ENCODE measurements at places on chromosomes 5 and 9.
A peak's percentile ranks its signal among the peaks of the same experiment; 100 is the strongest.

GRCh38 chr5:51385216-51385615 is 2.0 kb downstream of the ISL1 start:
- no peak for DNase-seq

GRCh38 chr5:97142521-97143254 is at the start of gene LIX1:
Gene LIX1 (minus strand): TSS chr5:97142611. CDS start chr5:97142576, 35 bp downstream.
- peak; percentile 67 for DNase-seq

DNA sequence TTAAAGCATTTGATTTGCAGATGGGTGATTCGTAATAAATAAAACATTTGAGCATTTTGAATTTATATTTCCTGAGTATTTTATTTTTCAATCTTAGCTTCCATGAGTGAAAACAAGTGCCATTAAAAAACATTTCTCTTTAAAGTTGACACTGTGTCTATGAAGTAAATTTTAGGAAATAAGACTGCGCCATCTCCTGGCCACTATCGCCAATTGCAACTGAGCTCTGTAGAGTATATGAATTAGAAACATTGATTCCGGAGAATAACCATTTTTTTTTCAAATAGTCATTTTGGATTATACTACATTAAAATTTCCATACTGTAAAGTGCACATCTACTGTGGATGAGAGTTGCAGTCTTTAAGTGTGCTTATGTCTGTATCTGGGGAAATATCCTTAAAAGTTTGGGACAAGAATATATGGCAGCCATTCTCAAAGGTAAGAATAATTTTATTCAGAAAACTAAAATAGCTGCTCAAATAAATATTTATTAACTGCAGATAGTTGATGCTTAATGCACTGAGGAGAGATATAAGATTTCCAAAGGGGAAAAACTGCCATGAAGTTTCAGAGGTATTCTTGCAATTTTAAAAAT is 5.9 kb downstream of the DMRTA1 start:
- DNase-seq, result peak; percentile 68

DNA sequence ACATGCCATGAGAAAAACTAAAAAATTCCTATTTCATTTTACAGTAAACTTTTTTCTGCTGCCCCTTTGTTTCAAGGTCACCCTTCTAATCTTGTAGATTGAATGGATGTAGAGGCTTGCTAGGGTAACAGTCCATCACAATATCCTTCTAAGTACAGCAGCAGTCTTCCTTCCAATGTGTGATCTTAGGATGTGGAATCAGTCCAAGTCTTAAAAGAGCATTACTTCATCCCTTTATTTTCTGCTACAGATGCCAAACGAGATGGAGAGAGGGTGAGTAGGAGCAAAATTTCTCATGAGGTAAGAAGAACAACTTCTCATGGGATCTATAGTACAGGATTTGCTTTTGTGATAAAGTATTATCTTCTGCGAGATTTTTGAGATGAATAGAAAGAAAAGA is 704 bp upstream of the IL33 start:
- DNase-seq, result no peak

GRCh38 chr5:141917760-141918159 is 5.9 kb upstream of the DELE1 start:
- no peak for DNase-seq

- DNase-seq, result no peak
Measured at GRCh38 chr5:179504191-179504590, 46.2 kb upstream of the RUFY1 start.

GRCh38 chr5:110053824-110054223 is 364.1 kb downstream of the MAN2A1 start:
- no peak for DNase-seq

GRCh38 chr5:124459984-124460383 is 286.5 kb downstream of the ZNF608 start:
- no peak for DNase-seq

DNA sequence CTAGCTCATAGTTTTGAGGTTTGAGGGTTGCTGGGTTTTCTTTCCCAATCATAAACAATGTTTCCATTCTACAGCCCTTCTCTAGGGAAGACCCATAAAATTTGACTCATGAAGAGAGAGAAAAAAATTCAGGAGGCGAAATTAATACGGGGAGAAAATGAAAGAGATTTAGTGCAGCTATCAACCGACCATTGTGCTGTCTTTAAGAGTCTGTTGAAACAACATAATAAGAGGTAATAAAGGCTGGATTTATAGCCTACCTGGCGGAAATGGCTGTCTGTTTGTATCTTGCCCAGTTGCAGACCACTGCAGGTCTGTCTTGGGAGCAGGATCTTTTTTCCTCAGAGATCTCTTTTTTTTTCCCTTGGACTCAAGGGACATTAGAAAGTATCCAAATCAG is 66.9 kb downstream of the TLR4 start:
- no peak for DNase-seq

GRCh38 chr5:87900419-87900818 is 368.2 kb downstream of the TMEM161B start:
- DNase-seq, result no peak

GRCh38 chr9:73157811-73158210 is 6.1 kb downstream of the ANXA1 start:
- no peak for DNase-seq

- DNase-seq, result peak; percentile 45
Measured at GRCh38 chr5:98839469-98840383, 66.3 kb downstream of the RGMB start.

- DNase-seq, result peak; percentile 11
Measured at GRCh38 chr9:124450241-124450924, at the start of gene ADGRD2. Gene ADGRD2 (plus strand): TSS chr9:124450451. CDS start chr9:124451667, 1,216 bp downstream.

- no peak for DNase-seq
Measured at GRCh38 chr5:173001229-173001841, 17.8 kb downstream of the ATP6V0E1 start.

DNA sequence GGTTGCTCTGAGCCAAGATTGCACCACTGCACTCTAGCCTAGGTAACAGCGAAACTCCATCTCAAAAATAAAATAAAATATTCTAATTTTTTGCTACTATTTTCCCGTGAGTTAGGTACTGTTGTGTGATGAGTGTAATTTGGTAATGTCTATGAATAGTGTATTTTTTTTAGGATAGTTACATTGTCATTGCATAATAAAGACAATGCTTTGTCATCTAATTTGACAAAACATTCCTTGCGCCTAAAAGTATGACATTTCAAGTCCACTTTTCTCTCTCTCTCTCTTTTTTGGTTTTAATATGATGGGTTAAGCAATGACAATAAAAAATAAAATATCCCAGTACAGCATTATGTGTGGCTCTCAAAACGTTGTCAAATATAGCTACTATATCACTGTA is 29.3 kb downstream of the UBE2R2 start:
- no peak for DNase-seq

GRCh38 chr9:109708451-109708945 is 71.5 kb upstream of the PALM2AKAP2 start:
- no peak for DNase-seq

- no peak for DNase-seq
Measured at GRCh38 chr5:160850421-160850820, 1.6 kb downstream of the ATP10B start.

GRCh38 chr9:9079473-9079872 is 1279.9 kb upstream of the DMAC1 start:
- no peak for DNase-seq

DNA sequence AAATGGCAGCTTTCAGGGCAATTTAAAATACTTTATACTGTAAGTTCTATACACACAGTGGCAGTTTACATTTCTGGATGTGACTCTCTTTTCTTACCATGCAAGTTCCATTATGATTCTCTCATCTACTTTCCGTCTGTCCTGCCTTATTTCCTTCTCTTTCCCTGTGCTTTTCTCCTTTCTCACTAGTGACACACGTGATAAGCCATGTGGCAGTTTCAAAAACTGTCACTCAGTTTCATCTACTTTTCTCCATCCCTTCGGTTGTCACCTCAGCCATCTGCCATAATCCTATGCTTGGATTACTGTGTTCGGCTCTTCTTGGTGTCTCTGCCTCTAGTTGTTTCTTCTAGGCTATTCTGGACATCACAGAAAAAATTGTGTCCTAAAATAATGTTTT is 46.8 kb upstream of the ATG10 start:
- no peak for DNase-seq

DNA sequence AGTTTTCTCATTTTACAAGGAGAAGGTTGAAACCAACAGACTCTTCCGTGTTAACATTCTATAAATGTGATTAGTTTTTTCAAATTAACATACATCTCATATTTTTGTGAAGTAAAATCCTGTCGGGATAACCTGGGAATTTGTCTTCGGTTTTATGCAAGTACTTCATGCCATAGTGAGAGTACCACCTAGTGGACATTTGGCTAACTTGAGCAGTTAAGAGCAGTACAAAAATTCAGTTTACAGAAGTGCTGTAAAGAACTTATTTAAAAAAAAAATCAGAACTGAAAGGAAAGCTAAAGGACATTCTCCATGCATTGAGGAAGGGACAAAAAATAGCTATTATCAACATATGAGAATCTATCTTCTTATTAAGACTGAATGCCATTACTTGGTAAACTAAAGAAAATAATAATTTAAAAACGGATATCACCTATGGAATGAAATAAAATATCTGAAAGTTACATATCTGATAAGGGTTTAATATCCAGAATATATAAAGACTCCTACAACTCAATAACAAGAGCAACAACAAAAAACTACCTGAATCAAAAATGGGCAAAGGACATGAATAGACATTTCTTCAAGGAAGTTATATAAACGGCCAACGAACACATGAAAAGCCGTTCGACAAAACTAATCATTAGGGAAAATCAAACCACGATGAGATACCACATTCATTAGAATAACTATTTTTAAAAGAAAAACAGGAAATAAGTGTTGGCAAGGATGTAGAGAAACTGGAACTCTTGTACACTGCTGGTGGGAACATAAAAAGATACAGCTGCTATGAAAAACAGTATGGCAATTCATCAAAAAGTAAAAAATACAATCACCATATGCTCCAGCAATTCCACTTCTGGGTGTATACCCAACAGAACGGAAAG is 117.0 kb upstream of the GNA14 start:
- peak; percentile 65 for DNase-seq

DNA sequence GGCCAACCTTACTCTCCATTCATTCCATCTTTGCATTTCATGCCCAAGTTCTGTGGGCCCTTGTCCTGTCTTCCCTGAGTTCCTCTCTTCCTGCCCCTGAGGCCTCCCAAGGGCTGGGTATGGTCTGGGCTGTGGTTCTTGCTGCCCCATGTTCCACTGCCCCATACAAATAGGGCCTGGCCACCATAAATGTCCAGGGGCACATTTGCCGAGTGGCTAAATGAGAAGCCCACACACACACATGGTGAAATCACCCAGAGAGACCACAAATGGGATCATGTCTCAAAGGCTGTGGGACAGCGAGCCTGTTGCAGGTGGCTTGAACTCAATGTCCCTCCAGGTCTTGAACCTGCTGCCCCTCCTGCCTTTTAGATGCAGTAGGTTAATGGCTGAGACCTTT is 1.2 kb downstream of the TIFAB start:
- no peak for DNase-seq

- no peak for DNase-seq
Measured at GRCh38 chr9:37531699-37532098, 44.5 kb downstream of the FBXO10 start.

DNA sequence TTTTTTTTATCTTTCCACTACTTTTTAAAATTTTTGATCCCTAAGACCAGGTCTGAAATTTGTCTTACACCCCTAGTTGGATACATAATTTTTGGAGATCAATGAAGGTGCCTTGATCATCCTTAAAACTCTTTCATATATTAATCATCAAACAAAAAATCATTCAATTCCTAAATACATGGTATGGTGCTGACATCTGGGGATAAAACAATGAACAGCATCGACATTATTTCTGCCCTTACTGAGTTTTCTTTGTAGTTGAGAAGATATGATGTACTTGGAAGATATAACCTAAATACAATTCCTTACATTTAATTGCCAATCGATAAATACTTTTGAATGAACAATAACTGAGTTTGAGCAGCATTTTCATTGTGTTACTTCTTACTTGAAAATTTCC is 18.3 kb downstream of the SPINK9 start:
- DNase-seq, result no peak

- no peak for DNase-seq
Measured at GRCh38 chr5:32501071-32502002, 56.8 kb upstream of the ZFR start.

GRCh38 chr5:172758077-172758833 is 12.7 kb downstream of the DUSP1 start:
- peak; percentile 97 for DNase-seq

DNA sequence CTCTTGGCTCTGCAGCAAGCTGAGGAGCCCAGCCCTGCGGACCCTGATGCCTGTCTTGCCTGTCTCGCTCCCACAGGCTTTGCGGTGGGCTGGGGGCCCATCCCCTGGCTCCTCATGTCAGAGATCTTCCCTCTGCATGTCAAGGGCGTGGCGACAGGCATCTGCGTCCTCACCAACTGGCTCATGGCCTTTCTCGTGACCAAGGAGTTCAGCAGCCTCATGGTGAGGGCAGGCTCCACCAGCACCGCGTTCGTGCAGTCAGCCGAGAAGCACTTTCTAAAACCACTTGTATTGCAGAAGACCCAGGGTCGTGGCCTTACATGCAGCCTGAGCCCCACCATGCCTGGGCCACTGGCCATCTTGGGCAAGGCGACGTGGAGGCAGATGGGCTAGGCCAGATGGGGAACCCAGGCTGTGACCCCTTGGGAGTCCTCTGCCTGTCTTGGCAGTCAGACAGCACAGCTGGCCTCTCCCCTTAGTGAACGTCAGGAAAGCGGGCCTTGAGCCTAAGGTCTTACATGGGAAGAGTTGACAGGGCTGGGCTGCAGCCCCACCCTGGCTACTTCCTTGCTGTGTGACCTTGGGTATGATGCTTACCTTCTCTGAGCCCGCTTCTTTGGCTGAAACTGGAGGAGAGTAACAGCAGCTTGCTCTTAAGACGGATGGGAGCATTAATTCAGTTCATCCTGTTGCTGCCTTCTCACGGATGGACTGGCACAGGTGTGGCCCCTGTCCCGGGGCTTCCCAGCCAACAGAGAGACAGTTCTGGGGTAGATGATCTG is 8.6 kb downstream of the SLC2A8 start:
- DNase-seq, result no peak

GRCh38 chr5:154278186-154278585 is 87.7 kb downstream of the GALNT10 start:
- no peak for DNase-seq

DNA sequence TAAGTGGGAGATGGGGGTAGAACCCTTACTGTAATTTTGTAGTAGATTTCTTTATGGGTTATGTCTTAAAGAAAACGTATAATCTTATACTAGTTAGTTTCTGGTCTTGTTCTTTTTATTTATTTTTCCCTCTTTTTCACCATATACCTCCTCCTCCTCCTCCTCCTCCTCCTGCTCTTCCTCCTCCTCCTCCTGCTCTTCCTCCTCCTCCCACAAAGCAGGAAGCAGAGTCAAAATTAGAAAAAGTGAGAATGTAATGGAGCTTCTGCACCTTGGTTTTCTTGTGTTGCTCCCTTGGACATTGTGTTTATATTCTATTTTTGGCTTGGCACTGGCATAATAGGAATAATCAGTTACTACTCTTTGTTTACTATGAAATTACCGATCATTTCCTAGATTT is 4.5 kb downstream of the MACIR start:
- no peak for DNase-seq

- DNase-seq, result peak; percentile 32
Measured at GRCh38 chr5:126972062-126972895, 58.1 kb downstream of the MARCHF3 start.

DNA sequence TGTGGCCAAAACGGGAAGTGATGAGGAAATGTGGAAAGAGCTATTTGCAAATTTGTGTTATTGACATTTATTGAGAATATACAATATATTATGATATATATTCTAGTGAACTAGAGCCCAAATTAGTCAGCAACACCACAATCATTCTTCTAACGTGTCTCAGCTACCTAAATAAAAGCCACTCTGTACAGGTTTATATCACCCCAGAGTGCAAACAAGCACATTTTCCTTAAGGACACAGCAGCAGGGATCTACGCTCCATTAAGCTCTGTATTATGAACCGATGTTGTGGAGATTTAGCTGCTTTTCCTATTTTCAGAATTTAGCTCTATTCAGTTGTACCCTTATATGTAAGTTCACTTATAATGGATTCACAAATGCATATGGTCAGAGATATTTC is 77.9 kb downstream of the CDH18 start:
- DNase-seq, result no peak

Data from dermis blood vessel endothelial cell (primary cell).